Nucleus accumbens (tissue), 56 donors: ENCODE measurements at places on chromosomes 12 and 14.

GRCh38 chr12:11581179-11581755 lies 68.2 kb upstream of the ETV6 start:
- DNase-seq = peak; percentile 3

- DNase-seq = no peak
Measured at GRCh38 chr12:93802293-93802692, 125.1 kb downstream of the CRADD start.

- DNase-seq = no peak
Measured at GRCh38 chr12:127898616-127899015, 368.4 kb upstream of the TMEM132C start.

- DNase-seq = peak; percentile 66
Measured at GRCh38 chr12:118060301-118061010, 523 bp downstream of the WSB2 start.

GRCh38 chr14:41597647-41598046 lies 9.0 kb upstream of the LRFN5 start:
- no peak for DNase-seq

DNA sequence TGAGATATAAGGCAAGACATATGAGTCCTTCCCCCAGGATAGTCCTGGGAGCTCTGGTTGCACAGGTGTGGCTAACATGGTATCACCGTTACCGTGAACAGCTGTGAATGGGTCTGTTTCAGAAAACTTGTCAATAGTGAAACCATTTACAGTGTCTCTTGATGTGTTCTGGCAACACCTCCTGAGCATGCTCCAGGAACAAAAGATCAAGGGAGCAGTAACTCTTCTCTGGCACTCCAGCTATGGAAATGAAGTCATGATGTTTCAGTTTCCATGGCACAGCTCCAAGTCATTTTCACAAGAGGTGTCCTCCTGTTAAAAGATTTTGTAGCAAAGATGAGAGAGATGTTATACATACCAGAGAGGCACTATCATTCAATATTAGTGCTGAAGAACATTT lies 253.7 kb downstream of the SNAPC1 start:
- no peak for DNase-seq

- DNase-seq = no peak
Measured at GRCh38 chr14:58460772-58461171, 33.3 kb downstream of the KIAA0586 start.

DNA sequence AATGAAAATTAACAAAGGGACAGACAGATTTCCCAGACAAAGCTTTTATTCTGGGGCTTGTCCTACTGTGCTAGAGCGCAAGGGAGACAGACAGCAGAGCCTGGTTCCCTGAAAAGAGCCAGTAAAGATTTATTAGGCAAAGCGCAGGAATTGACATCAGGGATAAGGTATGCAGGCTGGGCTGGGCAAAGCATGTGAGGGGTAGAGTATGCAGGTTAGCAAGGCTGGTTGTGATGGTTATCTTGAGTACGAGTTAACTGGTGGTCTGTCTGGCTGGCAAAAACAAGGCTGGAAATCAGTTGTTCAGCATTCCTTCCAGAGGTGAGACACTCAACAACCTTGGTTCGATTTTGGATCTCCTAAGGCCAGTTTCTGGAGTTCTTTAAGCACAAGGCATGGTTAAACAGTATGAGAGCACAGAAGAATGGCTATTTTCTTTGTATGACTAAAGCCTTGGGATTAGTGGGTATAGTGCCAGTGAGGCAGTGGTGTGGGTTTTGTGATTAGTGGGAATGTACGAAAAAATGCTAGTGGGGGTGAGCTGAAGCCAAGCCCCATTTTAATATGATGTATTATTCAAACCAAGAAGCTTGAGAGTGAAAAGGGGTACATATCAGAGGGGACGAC lies 30.9 kb downstream of the BTBD7 start:
- DNase-seq = no peak

GRCh38 chr12:51307655-51308593 lies 16.1 kb downstream of the BIN2 start:
- DNase-seq = no peak

GRCh38 chr12:15977999-15978951 lies 67.1 kb downstream of the DERA start:
- DNase-seq = no peak

DNA sequence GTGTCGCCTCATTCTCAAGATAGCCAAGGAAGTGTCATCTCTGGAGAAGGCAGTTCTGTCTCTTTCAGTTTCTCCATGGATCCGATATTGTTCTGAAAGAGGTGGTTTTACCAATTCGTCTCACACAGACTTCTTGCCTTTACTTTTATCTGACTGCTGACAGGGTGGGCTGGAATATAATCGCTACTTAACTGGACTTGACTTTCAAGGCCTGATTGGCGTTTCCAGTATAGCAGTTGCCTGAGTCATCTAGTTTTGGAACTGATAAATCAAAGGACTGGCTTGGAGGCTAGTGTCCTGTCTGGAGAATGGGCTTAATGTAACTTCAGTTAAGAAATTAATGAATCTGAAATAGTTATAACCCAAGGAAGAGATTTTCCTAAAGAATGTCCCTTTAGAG lies 21.6 kb downstream of the PRKCH start:
- DNase-seq = no peak
